ENCODE measurements at places on chromosomes 13 and 19.

DNA sequence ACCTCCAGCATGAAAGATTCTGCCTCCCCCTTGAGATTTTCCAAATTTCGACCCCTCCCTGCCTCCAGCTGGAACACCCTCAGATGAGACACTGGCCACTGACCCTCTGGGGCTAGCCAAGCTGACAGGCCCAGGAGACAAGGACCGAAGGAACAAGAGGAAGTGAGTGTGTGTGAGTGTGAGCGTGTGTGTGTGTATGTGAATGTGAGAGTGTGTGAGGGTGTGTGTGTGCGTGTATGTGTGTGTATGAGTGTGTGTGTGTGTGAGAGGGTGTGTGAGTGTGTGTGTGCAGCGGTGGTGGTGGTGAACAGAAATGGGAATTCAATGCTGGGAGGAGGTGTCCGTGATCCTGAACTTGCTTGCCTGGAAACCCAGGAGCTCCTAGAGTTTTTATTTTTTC lies 13.8 kb downstream of the HRC start:
- DNase-seq = no peak

GRCh38 chr19:17125062-17125727 lies 49.6 kb downstream of the MYO9B start:
- no peak for DNase-seq

DNA sequence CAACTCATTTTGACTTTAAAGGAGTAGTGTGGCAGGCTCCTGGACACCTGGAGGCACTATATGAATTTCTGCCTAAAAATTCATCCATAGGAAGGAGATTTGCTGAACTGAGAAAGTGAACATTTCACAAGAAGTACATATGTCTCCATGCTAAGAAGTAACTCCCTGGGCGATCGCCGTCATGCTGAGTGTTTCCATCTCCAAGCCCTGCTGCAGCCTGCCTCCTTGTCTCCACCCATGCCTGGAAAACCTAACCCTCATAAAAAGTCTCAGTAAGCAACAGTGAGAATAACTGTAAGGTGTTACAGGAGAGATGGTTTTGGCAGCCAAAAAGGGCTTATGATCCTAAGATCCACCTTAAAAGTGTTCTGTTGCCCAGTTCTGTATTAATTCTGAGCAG lies 251.3 kb downstream of the SHISA2 start:
- no peak for DNase-seq

- DNase-seq = peak; percentile 61
Measured at GRCh38 chr19:49327878-49328544, 3.0 kb upstream of the SLC6A16 start.

GRCh38 chr19:16233836-16234551 lies 36.3 kb downstream of the AP1M1 start:
- DNase-seq = no peak

GRCh38 chr19:18629166-18630088 lies 7.4 kb upstream of the KLHL26 start:
- DNase-seq = no peak

DNA sequence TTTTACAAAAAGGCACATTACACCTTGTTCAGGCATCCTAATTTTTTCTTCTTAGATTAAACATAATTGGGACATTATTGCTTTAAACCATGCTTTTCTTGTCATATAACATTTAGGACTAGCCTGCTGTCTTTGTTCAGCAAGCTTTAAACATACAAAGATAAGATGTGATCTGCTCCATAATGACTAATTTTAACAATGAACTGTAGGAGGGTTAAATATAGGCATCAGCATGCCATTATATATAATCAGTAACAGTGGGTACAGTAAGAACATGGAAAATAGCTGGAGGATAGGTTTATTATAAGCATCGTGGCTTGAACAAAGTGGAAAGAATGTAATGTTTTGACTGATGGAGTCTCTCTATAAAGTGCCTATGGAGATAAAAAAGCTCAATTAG lies 661.7 kb downstream of the SLITRK6 start:
- DNase-seq = no peak

- no peak for DNase-seq
Measured at GRCh38 chr13:57409121-57409520, 222.4 kb upstream of the PCDH17 start.

- no peak for DNase-seq
Measured at GRCh38 chr13:41259875-41260501, 3.4 kb downstream of the MTRF1 start.

DNA sequence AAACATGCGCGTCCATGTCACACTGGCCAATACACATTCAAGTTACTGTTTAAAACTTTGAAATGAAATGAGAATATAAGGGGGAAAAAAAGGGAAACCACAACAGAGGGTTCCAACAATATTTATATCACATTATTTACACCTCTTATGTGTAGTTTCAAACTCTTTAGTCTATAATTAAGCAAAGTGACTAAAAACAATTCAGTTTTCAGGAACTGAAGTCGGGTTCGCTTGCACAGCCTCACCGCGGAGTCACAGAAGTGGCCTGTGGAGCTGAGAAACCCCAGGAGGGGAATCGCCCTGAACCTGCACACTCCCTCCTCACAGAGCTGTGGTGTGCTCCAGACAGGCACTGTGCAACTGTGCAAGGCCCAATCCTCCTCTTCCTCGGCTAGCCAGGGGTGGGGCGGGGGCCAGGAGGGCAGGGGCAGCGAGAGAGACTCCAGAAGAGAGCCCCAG lies 75.9 kb downstream of the STK24 start:
- DNase-seq = no peak

- no peak for DNase-seq
Measured at GRCh38 chr13:89113744-89114143, 1442.6 kb downstream of the SLITRK5 start.

DNA sequence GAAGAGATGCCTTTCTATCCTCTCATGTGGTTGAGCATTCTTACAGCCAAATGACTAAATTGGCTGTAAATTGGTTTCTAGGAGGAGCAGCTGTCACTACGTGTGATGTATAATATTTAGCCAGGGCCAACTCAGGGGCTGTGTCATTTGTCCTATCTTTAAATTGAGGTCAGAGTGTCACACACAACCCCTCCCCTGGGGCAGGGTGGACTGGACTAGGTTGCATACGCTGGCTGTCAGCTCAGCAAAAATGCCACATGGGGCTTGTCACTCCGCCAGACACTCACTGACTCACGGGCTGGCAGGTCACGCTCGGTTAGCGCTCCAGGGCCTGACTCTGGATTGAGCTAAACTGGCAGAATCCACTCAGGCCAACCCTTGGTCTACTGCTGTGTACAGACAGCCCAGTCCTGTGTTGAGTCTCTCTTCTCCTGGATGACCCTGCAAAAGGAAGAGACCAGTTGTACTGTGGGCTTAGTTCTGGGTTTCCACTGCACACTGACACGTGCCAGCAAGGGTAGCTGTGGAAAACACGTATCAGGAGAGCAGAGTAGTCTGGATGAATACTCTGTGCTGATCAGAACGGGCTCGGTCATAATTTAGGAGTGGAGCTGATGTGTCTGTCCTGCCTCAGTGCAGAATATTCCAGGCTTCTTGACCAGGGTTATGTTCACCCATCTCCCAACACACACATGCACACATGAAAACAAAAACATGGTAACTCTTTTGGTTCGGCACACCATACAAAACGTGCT lies 29.1 kb downstream of the SHISA2 start:
- no peak for DNase-seq

DNA sequence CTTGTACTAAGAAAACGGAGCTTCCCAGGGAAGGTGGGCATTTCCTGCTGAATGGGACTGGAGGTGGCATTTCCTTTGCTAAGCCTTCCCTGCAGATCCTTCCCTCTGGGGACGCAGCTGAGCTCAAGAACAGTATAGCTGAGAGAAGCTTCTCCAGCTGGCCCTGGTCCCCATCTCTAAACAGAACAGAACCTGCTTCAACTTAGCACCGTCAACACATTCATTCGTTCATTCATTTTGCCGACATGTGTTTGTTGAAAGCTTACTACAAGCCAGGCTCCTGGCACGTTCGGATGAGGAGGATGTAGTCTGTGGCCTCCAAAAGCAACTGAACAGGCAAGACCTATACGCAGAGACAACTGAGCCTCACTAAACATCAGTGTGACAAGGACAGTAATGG lies 36.6 kb upstream of the PEPD start:
- DNase-seq = no peak

DNA sequence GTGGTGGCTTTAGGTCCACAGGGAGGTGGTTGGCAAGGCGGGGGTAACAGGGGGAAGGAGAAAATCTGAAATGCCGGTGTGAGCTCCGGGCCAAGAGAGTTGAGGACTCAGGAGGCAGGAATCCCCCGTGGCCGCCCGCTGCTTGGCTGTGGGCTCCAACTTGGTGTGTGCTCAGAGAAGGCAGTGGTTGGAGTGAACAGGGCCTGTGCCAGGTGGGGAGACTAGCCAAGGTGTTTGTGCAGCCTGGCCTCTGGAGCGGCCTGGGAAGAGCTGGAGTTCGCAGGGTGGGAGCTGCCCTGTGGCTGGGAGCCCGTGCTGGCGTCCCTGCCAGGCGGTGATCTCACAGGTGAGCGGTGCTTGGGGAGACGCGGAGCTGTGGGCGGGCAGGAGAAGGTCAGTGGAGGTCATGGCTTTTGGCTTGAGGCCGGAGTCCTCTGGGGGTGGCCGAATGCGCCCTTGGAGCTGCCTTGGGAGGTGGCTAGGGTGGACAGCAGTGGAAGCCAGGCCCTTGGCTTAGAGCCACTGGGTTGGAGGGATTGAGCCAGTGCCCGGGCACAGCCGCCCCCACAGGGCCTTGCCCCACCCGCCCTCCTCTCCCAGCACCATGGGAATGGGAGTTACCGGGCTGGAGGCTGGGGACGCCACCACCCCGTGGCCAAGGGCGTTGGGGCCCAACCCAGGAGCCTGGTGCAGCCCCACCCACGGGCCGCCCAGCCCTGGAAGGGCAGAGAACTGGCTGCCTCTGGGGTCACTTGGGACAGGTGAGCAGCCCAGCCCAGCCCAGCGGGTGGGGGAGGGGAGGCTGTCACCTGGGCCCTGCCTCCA lies 7.1 kb upstream of the CIRBP start:
- peak; percentile 51 for DNase-seq

- DNase-seq = peak; percentile 26
Measured at GRCh38 chr13:106533943-106534638, 1.4 kb downstream of the EFNB2 start.

- DNase-seq = no peak
Measured at GRCh38 chr19:2223959-2224358, 12.2 kb downstream of the PLEKHJ1 start.

DNA sequence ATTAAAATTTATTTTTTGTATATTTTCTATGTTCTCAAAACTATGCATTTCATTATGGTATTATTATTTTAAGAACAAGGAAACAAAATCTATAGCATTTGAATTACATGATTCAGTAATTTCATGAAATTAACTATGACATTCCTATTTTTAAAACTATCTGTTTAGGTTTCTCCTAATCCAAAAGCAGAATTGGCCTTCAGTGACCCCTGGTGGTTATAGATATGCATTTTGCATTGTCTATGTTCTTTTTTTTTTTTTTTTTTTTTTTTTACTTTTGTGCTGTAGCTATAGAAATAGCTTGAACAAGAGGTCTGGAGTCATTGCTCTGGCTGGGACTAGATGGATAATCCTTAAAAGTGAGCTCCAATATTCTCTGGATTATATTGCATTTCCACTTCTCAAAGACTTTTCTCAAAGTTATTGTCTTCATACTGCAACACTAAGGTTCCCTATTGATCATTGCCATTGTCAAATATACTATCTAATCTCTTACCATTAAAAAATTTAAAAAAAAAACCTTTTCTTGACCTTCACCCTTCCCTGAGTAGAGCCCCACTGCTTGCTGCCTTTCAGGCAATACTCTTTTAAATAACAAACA lies 15.9 kb upstream of the DNAJC3 start:
- no peak for DNase-seq

DNA sequence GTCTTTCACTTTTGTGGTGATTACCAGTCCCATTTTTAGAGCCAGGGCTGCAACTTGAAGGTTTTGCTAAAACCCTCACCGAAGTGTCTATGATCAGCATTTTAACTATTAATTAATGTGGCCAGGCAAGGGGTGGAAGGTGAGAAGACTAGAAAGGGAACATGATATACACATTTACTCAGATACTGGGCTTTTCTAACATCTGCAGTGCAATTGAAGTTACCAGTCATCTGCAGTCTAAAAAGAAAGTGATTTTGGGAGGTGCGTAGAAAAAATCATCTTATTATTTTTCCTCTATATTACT lies 481 bp downstream of the ALOX5AP start:
- no peak for DNase-seq

DNA sequence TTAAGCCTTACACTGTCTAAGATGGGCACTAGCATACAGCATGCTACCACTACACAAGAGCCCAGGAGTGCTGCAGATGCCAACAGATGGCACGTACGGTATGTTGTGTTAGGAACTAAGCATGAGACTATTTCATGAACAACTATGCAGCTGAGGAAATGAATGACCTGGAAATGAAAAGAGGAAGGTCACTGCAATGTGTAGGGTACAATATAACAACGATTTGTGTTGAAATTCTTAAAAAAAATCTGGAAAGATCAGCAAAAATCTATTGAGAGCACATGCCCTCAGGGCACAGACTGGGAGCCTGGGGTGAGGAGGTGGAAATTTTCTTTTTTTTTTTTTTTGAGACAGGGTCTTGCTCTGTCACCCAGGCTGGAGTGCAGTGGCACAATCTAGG lies 14.4 kb downstream of the HAUS8 start:
- no peak for DNase-seq

- DNase-seq = no peak
Measured at GRCh38 chr13:44972956-44973581, 16.2 kb downstream of the NUFIP1 start.

DNA sequence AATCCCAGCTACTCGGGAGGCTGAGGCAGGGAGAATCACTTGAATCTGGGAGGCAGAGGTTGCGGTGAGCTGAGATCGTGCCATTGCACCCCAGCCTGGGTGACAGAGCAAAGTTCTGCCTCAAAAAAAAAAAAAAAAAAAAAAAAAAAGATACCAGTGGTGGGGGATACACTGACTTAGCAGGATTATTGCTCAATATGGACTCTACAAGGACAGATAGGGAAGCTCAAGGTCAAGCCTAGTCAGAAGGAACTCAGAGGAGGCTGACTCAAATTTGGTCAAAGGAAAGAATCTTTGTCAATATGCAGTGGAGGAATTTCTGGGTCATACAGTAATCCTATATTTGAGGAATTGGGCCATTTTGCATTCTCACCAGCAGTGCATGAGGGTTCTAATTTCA lies 6.7 kb upstream of the DIAPH3 start:
- no peak for DNase-seq

GRCh38 chr13:106008540-106008939 lies 526.9 kb downstream of the EFNB2 start:
- no peak for DNase-seq

DNA sequence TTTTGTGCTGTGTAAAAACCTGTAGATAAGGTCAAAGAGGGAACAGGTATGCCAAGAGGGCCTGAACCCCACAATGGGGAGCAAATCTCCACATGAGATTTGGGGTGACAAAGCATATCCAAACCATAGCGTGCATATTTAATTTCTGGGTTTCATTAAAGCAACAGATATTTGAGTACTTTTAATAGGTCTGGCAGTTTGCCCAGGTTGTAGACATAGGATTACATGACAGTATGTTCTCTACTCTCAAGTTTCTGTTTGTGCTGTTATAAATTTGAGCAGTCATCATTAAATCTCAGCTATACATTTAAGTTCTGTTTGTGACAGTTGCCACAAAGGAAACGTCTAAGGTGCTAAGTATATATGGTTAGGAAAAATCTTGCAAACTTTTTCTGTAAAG lies 236.4 kb downstream of the ATP8A2 start:
- no peak for DNase-seq

Data from stimulated activated naive CD8-positive, alpha-beta T cell treated with anti-CD3 and anti-CD28 coated beads, Interleukin-15, Interleukin-2, amounts not matched to agents 100 U/mL and 50 U/mL, for 24 hours (primary cell).